ENCODE measurements at places on chromosomes 12 and 14.

GRCh38 chr12:49982246-49983087 lies 9.7 kb downstream of the AQP6 start:
- no peak for DNase-seq

DNA sequence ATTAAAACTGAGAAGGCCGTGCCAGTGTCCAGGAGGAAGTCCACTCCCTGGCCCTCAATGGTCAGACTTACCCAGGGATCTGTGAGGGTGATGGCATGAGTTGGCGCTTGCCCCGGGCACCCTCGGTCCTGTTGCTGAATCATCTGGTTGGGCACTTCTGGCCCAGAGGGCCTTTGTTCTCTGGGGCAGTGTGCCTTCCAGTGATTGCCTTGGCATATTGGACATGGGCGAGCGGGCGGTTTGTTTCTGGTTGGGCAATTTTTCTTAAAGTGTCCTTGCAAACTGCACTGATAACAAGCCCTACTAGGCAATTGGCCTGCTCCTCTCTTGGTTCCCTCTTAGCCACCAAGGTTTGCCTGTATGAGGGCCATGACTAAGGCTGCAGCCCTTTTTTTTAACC lies 69.5 kb upstream of the ZDHHC17 start:
- no peak for DNase-seq

DNA sequence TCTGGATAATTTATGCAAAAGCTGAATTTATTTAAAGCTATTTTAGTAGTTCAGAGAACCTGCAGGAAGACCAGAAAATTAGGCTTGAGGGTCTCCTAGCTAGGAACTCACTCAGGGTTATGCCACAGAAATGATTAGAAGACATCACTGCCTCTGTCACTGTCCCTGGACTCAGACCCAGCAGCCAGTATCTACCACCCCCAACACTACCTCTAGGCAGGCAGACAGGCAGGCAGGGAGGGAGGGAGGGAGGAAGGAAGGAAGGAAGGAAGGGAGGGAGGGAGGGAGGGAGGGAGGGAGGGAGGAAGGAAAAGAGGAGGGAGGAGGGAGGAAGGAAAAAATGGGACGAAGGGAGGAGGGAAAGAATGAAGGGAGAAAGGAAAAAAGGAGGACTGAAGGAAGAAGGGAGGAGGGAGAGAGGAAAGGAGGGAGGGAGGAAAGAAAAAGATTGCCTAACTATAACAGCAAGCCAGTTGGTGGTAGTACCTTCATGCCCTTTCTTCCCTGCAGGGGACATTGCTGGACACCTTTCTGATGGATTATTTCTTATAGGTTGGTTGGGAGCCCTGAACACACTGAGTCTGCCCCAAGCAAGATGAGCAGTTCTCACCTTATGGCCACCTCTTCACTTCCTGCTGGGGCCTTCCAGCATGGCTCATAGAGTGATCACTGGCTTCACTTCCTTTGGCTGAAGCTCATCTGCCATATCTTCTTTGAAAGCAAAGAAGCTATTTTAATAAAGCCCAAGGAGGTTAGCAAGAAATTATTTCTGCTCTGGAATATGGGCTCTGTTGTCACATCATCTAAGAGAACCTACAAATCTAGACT lies 49.7 kb downstream of the KICS2 start:
- no peak for DNase-seq

DNA sequence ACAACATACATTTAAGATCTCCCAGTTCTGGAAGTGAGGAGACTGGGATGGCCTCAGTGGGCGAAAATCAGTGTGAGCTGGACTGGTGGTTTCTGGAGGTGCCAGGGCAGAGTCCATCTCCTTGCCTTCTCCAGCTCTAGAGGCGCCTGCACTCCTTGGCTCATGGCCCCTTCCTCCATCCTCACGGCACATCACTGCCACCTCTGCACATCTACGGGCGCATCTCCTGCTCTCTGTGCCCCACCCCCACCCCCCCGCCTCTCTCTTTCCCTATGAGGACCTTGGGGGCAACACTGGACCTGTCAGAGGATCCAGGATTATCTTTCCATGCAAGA lies 62.8 kb upstream of the DIO3 start:
- no peak for DNase-seq

- no peak for DNase-seq
Observed at GRCh38 chr12:28708918-28709371, 440.1 kb upstream of the FAR2 start.

DNA sequence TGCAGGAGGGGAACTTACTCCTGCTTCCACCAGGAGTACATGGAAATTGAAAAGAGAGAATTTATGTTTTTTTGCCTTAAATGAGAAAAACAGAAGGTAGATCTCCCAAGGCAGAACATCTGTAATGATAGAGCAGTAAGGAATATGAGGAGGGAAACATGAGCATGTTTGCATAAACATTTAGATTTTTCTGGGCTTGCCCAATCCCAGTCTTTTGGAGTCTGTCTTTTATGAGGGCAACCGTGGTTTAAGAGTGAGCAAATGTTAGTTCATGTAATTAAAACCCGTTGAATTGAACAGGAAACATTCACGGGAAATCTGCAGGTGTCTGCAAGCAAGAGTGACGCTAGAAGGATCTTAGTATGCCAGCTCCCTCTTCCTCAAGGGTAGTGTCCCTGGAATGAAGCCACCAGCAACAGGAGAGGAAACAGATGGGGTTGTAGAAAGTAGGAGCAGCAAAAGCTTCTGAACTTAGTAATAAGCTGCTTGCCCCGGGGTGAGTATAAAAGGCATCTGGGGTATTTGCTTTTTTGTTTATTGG lies 79.3 kb downstream of the ARF6 start:
- no peak for DNase-seq

- no peak for DNase-seq
Observed at GRCh38 chr12:5013266-5013730, 30.4 kb upstream of the KCNA5 start.

DNA sequence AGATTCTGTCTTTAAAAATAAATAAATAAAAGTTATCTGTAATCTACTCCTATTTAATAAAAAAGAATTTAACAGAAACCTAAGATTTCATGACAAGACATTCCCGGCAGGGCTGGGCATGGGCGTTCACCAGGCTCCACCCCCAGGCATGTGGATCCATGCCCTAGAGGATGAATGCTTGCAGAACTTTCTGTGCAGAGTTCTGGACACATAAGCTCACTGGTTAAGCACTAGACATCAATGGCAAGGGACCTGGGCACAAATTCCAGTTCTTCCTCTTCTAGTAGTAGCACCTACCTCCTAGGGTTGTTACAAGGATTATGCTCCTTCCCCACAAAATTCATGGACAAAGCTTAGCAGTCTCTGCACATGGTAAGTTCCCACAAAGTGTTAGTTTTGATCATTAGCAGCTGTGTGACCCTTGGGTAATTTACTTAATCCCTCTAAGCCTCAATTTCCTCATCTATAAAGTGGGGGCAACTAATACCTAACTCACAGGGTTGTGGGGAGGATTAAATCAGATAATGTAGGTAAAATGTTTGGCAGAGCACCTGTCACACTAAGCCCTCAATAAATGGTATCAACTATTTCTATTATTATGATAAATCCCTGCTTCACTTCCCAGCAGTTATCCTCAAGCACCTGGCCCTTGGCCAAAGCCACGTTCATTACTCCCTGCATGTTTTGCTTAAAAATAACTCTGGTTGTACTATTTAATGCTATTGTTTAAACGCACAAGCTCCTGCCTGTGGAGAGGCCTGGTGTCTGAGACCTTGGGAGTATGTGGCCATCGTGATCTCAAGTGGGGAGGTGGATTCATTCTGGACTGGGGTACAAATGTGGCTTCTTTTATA lies 9.8 kb downstream of the GALNT6 start:
- no peak for DNase-seq

DNA sequence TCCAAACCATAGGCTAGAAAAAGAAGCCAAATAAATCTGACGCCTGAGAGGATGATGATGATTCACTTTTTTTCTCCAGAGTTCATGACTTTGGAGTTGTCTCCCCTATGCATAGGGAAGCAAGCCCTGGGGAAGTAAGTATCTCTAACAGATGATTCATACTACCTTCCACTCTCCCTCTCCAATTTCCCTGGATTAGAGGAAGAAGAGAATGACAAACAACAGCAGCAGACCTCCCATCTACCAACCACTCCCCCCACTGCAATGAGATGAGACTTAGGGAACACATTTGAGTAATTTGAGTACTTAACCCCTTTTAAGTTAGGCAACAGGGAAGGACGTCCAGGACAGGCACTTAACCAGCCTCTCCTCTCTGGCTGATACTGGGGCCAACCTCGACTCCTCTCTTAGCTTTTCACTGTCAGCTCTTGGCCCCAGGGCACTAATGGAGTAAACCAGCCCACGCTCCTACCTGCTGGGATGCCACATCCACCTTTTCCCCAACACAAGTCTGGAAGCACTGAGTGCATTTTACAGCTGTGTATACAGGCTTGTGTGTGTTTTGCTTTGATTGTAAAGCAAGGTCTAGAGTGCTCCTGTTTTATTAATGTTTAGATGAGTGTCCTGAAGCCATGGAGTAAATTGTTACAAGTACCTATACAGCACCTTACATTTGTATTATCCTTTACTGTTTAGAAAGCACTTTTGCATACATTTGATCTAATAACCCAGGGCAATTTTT lies 180.7 kb downstream of the PHLDA1 start:
- no peak for DNase-seq

DNA sequence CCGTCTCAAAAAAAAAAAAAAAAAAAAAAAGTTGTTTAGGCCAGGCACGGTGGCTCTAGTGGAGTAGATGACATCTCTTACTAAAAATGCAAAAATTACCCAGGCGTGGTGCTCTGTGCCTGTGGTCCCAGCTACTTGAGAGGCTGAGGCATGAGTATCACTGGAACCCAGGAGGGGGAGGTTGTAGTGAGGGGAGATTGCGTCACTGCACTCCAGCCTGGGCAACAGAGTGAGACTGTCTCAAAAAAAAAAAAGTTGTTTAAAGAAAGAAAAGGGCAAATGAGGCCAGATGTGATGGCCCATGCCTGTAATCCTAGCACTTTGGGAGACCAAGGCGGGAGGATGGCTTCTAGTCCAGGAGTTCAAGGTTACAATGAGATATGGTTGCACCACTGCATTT lies 36.6 kb upstream of the SPPL3 start:
- DNase-seq = no peak

- DNase-seq = no peak
Observed at GRCh38 chr14:28097585-28097984, 669.0 kb upstream of the FOXG1 start.

DNA sequence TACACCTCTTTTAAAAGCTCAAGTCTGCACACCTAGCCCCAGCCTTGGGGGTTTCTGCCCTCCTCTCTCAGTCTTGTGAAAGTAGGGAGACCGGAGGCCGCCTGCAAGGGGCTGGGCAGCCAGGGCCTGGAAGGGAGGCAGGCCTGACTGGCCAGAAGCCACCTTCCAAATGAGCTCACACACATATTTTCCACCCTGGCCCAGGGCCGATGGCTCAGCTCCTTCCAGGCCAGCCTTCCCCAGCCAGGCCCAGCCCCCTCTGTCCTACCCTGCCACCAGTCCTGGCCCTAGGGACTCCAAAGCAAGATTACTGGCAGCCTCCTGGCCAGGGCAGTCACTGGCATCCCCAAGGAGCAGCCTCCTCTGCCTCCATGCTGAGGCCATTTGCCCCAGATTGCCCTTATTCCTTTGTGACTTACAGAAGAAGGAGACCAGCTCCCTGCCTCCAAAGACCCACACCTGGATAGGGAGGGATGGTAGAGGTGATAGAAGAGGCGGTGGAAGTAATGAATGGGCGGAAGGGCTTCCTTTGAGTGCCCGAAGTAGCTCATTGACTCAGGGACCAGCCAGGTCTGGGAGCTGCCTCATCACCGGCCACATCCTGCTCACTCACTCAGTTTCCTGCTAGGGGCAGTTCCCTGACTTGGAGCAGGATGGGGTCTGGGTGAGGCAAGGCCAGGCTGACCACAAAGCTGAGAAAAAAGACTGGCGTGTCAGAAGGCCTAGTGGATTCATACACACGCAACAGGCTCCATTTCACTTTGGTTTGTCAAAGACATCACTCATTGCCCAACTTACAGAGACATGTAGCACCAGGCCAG lies 14.8 kb downstream of the MMP14 start:
- DNase-seq = no peak

DNA sequence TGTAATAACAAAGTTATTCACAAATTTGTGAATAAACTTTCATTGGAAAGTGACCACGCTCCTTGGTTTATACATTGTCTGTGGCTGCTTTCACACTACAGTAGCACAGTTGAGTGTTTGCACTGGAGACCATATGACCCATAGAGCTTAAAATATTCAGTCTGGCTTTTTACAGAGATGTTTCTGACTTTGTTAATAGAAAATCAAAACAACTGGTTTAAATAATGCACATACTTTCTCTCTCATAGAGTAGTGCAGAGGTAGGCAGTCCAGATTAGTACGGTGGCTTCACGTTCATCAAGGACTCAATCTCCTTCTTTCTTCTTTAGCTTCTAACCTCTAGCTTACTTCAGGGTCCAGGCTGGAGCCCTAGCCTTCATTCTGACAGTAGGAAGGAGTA lies 36.2 kb downstream of the PSEN1 start:
- no peak for DNase-seq

- DNase-seq = peak; percentile 35
Observed at GRCh38 chr14:50321009-50321660, 9.0 kb downstream of the DMAC2L start.

- no peak for DNase-seq
Observed at GRCh38 chr14:42322531-42323284, 716.0 kb downstream of the LRFN5 start.

DNA sequence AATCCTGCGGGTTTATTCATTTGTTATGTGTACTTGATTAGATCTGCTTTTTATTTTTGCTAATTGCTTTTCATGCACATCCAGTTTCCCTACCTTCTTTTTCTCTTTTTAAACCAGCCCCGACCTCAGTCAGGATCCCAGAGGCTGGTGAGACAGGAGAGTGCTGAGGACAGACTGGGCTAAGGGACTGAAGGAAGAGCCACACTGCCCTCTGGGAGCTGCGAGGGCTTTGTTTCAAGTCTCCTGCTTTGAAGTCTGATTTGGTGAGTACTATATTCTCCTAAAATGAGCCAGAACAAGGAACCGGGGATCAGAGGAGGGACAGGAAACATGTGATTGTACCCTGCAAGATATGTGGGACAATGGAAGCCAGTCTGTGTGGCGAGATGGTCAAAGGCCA lies 23.9 kb downstream of the PRICKLE1 start:
- DNase-seq = no peak

DNA sequence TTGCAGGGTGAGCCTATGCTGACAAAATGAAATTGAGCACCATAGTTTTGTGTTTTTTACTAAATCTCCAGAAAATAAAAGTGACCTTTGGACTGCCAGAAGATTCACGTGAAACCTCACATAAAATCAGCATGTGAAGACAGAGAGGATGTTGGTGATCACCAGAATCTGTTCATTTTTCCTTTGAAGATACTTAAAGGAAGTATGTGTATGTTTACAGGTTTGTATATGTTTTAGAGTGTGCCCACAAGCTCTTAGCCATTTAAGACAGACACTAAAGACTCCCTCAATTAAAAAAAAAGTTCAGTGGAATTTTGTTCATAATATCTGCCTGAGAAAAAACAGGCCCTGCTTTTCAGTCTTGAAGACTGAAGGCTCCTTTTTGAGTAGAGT lies 25.9 kb downstream of the DDX47 start:
- DNase-seq = no peak

All from stimulated activated CD8-positive, alpha-beta memory T cell treated with anti-CD3 and anti-CD28 coated beads, Interleukin-4, amount 100 ng/mL, for 4 hours (primary cell).